ENCODE measurements at places on chromosomes 16 and 17.

DNA sequence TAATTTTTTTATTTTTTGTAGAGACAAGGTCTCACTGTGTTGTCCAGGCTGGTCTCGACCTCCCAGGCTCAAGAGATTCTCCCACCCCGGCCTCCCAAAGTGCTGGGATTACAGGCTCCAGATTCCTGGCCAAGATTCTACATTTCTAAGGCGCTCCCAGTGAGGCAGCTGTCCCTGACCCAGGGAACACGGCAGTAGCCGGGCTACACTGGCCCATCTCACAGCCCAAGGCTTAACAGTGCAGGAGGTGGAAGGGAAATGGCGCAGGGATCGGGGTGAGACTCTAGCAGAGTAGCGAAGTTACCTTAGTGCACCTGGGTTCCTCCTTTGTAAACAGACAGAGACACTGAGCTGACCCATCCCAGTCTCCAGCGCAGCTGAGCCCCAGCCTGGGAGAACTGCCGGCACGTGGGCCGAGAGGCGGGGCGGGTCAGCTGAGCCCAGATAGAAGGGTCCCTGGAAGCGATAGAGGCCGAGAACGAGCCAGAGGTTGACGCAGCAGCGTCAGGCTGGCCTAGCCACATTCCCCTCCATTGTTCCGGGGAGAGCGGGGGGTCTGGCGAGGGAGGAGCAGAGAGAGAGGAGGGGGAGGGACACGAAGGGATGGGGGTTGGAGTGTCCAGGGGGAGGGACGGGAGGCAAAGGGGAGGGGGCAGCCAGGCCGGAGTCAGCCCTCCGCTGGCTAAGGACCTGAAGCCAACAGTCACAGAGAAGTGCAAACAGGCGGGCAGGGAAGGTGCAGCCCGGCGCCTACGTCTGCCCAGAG, 2.5 kb downstream of the CARHSP1 start:
- DNase-seq = no peak

DNA sequence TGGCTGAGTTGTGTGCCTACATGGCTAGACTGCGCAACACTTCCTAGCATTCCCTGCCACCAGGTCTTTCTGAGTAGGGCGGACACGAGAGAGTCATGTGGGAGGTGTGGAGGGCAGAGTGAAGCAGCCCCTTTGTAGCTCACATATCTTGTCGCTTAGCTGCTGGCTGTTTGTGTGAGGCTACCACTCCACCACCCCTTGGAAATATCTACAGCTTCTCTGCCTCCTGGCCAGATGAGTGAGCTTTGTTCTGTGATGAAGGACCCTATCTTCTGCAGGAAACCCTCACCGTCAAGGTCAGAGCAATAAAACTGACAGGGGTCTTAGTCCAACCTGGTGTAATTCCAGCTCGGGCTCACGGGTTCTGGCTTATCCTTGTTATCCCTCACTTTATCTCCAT, 232.1 kb upstream of the ASIC2 start:
- DNase-seq = no peak

GRCh38 chr16:55539488-55539887, 27.0 kb upstream of the CAPNS2 start:
- DNase-seq = no peak

DNA sequence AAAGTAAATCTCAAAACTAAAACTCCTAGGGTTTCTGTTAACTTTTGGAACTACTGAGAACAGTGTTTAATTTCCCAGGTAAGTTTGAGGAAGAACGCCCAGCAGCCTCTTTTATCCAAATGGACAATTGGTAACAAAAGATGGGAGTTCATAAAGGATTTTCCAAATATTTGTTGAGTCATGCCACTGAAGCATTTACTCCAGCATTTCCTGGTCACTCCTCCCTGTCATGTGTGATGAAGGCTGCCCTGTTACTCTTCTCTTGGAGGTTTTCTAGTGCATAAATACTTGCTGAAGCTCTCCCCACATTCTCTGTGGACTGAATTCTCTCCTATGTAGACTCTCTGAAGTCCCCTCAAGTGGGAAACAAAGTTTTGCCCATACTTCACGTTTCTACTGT, 16.5 kb downstream of the ZNF75A start:
- no peak for DNase-seq

DNA sequence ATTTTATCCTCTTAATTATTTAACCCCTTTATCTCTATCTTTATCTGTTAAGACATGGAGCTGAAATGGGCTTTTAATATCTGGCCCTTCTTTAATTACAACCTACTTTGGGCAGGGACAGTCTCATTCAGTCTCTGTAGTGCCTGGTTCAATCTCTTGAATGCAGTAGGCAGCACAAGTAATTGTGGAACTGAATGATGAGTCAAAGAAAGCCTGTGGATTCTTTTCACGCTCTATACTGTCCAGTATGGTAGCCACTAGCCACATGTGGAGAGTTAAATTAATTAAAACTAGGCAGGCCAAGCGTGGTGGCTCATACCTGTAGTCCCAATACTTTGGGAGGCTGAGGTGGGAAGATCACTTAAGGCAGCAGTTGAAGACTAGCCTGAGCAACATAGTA, 9.3 kb downstream of the BPTF start:
- no peak for DNase-seq

DNA sequence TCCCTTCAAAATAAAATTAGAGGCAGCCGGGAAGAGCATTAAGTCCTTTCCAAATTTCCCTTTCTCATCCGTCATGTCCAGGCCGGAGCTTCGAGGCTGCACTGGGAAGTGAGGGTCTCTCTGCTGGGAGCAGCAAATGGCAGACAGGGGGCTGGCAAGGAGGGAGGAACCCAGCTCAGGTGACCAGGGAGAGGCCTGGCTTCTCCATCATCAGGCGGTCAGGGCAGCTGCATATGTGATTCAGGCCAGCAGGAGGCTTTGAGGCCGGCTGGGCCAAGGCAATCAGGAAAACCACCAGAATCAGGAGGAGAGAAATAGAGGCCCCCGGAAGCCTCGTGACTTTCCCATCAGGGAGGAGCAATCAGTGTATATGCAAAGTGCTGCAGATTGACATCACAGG, 85.0 kb upstream of the RPL38 start:
- DNase-seq = no peak

- DNase-seq = no peak
Observed at GRCh38 chr17:8695241-8695640, 49.4 kb downstream of the CCDC42 start.

DNA sequence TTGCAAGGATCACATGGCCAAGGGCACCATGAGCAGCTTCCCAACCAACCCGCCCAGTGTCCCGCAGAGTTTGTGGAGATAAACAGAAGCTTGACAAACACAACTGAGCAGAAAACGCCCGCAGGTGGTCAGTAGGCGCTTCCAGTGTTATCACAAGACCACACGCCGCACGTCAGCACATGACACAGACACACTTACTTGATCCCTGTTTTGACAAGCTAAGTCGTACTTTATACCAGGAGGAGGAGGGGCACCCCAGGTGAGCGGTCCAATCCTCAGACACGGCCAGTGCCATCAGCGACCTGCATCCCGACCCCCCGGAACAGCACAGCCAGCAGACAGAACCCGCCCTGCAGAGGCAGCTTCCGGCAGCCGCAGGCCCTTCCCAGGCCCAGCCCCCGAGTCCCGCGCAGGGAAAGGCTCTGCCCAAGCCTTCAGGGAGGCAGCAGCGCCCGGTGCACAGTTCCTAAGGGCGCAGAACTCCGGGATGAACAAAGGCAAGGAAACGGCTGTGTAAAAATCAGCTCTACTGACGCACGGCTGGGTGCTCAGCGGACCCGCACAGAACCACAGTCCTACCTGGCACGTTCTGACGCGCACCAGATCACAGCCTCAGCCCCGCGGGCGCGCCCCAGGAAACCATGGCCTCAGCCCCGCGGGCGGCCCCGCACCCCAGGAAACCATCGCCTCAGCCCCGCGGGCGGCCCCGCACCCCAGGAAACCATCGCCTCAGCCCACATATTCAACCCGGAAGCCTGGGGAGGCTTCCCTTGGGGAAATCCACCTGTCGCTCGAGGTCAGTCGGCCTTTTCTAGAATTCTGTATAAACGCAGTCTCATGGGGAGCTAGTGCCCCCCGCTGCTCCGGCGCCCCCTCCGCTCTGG, 27.8 kb downstream of the AXIN1 start:
- DNase-seq = peak; percentile 73

DNA sequence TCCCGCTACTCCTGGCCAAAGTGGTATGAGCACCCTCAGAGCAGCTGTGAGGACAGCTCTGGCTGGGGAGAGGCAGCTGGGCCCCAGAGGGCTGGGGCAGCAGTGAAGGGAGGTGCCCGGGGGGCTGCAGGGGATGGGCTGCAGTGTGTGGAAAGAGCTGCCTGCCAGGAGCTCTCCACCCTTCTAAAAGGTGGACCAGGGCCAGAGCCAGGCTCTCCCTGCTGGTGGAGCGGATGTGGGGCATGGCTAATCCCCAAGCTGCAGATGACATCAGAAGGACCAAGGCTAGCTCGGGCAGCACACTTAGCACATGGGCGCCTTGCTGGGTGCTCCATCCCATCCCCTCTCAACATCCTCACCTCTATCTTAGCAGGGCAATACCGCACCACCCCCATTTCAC, 103.1 kb downstream of the SDK2 start:
- DNase-seq = no peak

- DNase-seq = peak; percentile 71
Observed at GRCh38 chr16:8936421-8936820, 27.3 kb downstream of the USP7 start.

GRCh38 chr16:79672524-79672923, 72.0 kb upstream of the MAF start:
- no peak for DNase-seq

DNA sequence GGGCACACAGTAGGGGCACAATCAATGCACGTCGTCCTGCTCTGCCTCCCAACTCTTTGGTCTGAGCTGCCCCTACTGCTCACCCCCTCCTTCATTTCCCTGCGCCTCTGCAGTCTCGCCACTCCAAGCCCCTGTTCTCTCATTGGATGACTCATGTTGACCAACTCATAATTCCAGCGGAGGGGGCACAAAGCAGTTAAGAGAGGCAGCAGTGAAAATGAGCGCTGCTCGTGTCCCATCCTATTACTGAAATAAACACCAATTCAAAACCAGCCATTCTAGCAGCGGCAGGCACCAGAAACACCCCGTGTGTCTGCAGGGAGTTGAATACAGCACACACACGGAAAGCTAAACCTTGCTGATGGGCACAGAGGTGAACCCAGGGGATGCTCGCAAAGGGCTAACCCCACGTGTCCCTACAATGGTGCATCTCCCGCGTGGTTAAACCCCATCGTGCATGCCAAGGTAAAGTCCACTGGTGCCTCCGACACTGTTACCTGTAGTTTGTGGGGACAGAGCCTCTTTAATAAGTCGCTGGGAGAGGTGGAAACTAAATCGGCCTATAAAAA, 310.4 kb downstream of the XYLT1 start:
- DNase-seq = no peak

DNA sequence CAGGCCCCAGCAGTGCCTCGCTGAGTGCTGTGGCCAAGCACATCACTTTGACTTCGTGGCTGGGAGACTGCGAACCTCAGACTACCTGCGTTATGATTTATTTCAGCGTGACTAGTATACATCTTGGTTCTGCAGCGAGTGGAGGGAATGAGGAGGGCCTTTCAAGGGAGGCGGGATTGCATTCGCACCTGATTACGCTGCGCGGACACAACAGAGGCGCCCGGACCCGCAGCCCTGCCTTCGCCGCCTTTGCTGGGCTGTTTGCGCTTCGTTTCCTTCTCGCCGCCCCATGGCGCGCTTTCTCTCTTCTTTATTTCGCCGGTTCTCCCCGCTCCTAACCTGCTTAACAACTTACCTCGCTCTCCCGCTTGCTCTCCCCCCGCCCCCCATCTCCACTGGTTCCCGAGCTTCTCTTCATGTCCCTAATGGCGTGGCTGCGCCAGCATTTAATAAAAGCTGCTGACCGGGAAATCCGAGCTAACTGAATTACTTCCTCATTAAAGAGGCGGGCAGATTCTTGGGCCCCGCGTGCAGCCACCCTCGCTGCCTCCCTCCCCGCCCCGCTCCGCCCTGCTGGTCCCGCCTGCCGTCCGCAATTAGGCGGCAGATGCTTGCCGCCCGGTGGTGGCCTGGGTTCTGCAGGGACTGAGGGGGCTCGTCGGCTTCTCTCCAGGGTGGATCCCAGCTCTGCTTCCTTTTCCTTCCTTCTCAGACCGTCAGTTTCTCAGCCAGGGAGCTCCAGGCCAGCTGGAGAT, 257.6 kb upstream of the SDK2 start:
- DNase-seq = peak; percentile 22

DNA sequence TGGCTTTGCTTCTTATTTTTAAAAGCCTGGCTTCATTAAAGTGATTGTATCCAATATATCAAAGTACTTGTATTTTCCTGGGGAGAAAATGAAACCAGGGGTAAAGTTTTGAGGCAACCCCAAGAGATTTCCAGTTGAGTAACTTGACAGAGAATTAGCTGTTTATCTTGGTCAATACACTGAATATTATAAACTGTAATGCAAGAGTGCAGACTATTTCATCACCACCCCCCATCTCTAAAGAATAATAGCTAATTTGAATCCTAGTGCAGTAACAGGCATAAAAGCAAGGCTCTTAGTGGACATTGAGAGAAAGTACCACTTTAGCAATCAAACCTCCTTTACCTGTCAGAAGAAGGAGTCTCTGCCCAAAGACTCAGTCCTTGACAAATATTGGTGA, 27.0 kb downstream of the IRX6 start:
- DNase-seq = no peak

DNA sequence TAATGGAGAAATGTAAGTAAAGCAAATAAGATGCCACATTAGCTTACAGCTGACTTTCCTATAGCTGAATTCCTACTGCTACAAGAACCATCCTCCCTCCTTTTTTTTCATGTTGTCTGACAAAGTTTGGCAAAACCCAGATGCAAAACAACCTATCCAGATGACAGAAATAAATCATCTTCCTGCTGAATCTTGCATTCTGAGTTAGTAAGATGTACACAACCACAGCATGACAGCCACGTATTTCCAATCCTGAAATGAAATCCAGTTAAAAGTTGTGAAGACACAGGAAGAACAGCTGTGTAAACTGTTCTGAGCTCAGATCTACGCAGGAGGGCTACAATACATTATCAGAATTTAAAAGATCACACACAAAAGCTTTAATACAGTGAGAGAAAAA, 5.1 kb upstream of the DHX33 start:
- DNase-seq = no peak

GRCh38 chr16:69084289-69084688, 21.2 kb upstream of the HAS3 start:
- no peak for DNase-seq

DNA sequence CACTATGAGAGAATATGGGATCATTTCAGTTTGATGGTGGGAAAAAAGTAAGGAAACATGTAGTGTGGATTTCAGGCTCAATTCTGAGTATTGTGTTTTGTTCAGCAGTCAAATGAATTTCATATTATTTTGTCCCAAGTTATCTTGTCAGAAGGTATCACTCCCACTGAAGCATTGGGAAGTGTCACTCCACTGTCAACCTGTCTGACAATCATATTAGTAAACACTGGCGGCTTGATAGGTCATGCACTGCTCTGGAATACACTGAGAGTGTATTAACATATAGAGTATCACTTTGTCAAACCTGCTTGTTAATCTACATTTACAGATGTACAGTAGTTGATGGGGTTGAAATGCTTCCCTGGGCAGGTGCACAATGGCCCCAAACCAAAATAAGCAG, 203.6 kb downstream of the HS3ST3A1 start:
- DNase-seq = no peak

DNA sequence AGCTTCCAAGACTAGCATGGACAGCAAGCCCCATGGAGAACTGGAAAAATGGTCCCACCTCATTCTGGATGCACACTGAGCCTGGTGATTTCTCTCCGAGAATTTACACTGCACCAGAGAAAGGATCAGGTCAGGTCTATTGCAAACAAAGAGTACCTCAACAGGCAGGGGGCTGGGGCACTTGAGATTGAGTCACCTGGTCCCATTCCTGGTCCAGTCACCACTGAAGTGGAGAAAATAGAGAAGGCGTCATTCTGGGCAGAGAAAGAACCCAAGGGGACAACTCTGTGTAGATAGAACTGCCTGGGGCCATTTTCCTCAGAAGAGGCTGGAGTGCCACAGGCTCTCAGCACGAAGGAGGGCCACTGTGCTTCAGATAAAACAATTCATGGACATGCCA, 38.4 kb downstream of the CENPV start:
- no peak for DNase-seq

All from activated gamma-delta T cell treated with Interleukin-2 at 50 U/mL for 16 hours (primary cell).